OCI-M1 (cell line): ENCODE measurements at places on chromosomes 3 and 15.

- peak; percentile 47 for DNase-seq
Observed at GRCh38 chr3:57060089-57060821, at the start of gene SPATA12. SPATA12 (plus strand) TSS chr3:57060664; CDS start chr3:57073695, 13,031 bp downstream.

DNA sequence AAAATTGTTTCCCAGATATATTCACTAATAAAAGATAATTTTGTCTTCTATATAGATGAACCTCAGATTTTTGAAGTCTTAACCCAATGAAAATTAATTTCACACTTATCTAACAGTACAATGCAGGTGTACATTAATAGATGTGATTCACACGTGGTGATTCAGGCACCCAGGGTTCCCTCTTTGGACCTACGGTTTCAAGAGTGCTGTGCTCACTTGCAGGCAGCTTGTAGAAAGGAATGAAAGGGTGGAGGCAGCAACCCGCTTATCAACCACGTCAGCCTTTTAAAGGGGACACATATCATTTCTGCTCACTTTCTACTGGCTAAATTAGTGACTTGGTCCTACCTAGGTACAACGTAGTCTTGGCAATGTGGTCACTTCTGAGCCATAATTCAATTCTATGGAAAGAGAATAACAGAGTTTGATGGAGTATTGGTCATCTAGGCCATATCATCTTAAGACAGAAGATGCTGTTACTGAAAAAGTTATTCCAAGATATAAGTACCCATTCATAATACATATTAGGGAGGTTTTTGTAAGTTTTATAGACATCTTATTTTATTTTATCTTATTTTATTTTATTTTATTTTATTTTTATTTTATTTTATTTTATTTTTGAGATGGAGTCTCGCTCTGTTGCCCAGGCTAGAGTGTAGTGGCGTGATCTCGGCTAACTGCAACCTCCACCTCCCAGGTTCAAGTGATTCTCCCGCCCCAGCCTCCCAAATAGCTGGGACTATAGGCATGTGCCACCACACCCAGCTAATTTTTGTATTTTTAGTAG is 37.9 kb downstream of the ACP3 start:
- DNase-seq = no peak

DNA sequence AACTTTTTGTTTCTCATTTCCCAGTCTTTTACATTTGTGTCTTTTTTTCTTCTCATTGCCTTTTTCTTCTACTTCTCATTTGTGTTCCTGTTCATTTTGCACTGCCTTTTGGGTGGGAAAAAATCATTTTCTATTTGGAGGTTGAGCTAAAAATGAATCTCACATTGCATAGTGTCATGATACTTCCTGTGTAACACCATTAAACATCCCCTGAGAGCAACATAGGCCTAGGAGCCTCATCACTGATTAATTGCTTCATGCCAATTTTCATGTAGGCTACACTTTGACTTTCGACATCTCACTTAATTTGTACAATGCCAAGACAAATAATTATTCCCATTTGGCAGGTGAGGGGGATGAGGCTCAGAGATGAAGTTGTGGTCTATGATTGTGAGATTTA is 279.2 kb downstream of the EDEM1 start:
- DNase-seq = no peak

DNA sequence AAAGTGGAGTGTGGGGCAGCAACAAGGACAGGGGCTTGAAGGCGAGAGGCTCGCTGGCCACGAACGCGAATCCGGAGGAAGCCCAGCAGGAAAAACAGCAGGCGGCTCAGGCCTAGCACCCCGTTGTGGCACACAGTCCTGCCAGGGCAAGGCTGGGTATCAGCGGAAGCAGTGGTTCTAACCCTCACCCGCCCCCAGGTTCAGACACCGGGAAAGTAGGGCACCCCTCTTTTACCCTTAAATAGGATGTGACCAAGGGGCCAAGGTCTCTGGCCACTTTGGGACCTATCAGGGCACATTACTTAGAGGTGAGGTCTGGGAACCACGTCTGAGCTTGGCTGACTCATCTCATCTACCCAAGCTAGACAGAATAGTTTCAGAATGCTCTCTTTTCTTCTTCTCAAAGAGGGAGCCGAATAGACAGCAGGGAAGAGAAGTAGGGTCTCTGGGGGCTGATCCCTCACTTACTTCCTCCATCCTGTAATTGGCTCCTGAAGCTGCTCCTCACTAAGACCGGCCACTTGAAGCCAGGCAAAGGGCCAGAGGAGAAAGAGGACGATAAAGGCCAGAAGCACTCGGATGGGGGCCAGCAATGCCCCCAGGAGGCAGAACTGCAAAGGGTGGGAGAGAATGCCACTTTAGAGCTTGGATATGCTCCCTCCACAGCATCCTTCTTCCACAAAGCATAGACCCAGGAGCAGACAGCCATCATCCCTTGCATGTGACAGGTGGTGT is 1.7 kb downstream of the LPCAT4 start:
- DNase-seq = no peak

- DNase-seq = no peak
Observed at GRCh38 chr3:120227710-120228347, 57.2 kb downstream of the GPR156 start.

DNA sequence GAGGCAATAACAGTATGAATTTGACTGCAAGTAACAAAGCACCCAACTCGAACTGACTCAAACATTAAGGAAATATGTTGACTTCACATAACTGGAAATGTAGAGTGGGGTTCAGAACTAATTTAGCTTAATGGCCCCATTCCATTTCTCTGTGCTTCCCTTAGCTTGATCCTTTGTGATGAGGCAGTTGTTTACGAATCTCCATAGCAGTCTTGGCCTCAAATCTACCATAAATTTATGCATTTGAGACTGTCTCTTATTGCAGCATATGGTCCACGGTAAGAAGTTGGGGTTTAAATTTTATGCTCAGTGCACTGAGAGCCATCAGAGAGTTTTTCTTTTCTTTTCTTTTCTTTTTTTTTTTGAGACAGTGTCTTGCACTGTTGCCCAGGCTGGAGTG is 148.7 kb upstream of the POU1F1 start:
- no peak for DNase-seq

DNA sequence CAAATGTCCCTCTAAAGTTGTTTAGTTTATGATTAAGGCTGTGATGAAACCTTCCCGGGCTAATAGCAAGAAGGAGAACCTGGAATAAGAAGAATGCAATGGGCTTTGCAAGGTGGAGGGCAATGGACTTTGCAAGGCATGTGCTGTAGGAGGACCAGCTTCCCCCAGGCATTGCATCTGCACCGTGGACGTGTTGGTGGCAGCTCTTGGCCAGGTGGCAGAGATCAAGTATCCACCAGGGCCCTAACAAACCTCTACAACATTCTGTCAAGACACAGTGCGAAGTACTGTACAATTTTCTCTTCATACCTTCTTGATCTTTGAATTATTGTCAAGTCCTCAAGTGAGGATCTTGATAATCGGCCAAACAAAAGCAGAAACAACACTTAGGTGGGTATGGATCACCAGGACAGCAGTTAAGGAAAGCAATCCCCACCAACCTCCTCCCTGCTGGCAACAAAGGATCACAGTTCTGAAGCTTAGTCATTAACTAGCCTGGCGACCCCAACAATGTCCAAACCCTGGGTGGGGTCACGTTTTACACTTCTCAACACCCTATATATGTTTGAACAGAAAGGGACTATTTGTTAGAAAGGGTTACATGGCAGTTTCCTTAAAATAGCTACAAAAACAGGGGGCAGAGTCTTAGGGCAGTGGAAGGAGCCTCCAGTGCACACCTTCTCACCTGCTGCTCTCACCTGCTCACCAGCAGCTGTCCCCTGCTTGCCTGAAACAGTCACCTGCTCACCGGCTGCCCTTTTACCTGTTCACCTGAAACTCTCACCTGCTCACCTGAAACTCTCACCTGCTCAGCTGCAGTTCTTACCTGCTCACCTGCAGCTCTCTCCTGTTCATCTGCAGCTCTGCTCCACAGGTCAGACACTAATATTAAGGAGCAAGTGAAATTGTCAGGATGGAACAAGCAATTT is 137.9 kb upstream of the LIPC start:
- DNase-seq = no peak

DNA sequence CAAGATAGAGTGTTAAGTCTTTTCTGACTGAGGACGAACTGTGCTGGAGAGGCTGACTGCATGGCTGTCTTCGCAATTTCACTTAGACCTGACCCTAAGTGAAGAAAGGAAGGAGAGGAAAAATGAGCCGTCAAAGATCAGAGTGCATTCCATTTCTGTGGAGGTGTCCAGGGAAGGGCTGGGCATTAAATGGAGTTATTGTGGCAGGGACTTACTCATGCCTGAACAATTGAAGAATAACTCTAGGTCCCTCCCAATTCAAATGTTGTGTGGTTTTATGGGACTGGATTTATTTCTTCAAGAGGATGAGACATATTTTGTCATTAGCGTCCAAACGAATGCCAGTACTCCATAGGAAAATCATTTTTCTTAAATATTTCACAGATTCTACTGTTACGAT is 187.3 kb upstream of the CFAP20DC start:
- no peak for DNase-seq

DNA sequence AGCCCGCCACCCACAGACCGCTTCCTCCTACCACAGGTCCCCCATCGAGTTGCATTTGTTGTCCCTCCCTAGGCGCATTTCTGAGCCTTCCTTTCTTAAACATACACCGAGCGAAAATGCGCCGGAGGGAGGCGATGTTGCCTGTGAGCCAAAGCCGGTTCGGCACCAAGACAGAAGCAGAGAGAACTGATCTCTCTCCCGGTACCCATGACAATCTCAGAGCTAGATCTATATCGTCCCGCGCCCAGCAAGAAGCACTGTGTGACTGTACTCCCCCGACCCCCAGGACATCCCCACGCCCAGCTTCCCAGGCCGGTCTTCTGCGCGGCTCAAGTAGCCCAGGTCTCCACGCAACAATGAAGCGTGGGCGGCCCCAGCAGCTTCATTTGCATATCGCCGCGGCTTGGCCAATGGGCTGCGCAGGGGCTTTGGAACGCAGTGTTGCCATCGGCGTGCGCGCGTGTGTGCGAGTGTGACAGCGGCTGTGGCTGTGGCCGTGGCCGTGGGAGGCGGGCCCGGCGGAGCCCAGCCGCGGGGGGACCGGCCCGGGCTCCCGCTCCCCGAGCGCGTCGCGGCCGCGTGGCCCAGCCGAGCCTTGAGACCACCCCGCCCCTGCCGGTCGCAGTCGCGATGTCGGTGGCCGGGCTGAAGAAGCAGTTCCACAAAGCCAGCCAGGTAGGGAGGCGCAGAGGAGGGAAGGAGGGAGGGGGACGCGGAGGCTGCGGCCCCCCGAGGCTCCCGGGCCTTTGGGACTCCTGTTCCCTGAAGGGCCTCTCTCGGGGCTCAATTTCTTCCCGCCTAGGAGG is at the start of gene SH3GL3:
Gene SH3GL3, plus strand, starts transcription at position 438 of the 806 bp plus-strand sequence. Its CDS starts 193 bp downstream, at position 631.
- DNase-seq = peak; percentile 67

GRCh38 chr15:52238149-52238548 is 47.0 kb upstream of the GNB5 start:
- DNase-seq = no peak

- DNase-seq = no peak
Observed at GRCh38 chr3:69735893-69736292, 3.4 kb upstream of the MITF start.

DNA sequence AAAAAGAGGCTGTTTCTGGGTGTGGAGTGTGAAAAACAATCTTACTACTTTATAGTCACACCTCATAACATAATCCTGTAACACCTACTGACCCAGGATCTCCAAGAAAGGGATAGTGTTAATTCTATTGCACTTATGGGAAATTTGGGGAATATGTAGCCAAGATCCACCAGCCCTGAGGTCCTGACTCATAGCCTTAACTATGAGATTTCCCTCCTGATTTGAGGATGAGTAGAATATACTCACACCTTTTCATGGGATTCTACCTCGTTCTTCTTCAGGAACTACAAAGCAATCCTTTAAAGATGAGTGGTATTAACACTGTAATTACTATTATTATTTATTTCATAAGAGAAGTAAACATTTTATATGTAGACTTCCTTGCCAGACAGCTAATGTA is 315.2 kb downstream of the MECOM start:
- no peak for DNase-seq

DNA sequence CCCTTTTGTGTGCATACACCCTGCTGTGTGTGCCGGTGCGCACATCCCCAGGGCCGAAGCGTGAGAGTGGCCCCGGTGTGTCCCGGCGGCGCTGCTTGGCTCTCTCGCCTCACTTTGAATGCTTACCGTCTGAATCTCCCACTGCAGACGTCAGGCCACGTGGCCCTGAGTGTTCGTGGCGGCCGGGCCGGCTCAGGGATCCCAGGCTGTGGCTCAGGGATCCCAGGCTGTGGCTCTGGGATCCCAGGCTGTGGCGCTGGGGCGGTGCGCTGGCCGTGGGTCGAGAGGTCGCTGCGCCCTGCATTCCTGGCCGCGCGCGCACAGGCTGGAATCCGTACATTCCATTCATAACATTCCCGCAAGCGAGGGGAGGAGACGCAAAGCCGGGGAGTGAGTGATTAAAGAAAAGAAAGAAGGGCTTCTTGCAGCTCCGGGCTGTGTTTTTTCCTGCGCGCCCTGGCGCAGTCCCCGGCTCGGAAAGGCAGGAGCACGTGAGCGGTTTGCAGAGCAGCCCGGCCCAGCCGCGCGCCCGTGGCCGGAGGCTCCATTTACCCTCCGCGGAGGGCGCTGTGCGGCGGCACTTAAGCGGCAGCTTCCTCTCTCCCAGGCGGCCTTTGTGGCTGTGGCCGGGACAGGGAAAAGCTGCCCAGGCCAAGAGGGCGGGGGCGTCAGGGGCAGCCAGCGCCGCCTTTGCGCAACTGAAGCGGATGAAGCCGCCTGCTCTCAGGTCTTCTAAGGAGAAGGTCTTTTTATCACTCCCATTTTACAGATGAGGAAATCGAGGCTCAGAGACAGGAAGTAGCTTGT is 87.0 kb upstream of the ALDH1L1 start:
- DNase-seq = no peak

- no peak for DNase-seq
Observed at GRCh38 chr3:31943041-31943440, 38.0 kb downstream of the OSBPL10 start.

GRCh38 chr15:81229586-81229985 is 32.9 kb downstream of the IL16 start:
- DNase-seq = no peak

DNA sequence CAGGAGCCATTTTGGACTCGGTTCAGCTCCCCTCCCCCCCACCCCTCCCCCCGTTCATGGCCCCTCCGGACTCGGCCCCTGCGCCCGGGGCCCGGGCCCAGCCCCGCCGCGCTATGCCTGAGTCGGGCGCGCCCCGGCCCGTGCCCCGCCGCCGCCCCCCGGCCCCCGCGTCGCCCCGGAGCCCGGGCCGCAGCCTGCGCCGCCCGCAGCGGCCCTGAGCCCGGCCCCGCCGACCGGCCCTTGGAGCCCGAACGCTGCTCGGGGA is 155 bp downstream of the ACVR2B start:
- DNase-seq = no peak

DNA sequence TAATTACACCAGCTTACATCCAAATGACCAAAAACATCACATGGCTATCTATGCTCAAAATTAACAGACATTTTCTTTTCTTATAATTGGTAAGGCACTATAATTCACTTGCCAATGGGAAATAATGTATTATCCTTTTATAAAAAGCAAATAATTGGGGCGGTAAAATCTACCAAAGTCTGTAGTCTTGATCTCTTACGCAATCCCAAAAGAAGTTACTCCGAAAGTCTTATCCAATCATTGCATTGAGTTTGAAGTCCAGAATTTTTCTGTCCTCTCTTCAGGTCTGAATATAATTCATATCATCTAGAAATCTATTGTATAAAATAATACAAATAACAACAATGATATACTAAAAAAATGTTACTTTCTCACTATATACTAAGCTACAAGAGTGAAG is 273.3 kb upstream of the CADM2 start:
- no peak for DNase-seq

GRCh38 chr3:11629716-11630115 is 14.0 kb downstream of the VGLL4 start:
- DNase-seq = no peak

GRCh38 chr15:73944161-73945129 is 18.2 kb downstream of the LOXL1 start:
- no peak for DNase-seq

- no peak for DNase-seq
Observed at GRCh38 chr3:196666001-196666867, 26.7 kb downstream of the NRROS start.
